ENCODE measurements at places on chromosomes 16 and 17. TPM values are rescaled to one million over a fixed set of nuclear protein-coding genes. Genes with fewer than 3 reads are reported as not detected.

DNA sequence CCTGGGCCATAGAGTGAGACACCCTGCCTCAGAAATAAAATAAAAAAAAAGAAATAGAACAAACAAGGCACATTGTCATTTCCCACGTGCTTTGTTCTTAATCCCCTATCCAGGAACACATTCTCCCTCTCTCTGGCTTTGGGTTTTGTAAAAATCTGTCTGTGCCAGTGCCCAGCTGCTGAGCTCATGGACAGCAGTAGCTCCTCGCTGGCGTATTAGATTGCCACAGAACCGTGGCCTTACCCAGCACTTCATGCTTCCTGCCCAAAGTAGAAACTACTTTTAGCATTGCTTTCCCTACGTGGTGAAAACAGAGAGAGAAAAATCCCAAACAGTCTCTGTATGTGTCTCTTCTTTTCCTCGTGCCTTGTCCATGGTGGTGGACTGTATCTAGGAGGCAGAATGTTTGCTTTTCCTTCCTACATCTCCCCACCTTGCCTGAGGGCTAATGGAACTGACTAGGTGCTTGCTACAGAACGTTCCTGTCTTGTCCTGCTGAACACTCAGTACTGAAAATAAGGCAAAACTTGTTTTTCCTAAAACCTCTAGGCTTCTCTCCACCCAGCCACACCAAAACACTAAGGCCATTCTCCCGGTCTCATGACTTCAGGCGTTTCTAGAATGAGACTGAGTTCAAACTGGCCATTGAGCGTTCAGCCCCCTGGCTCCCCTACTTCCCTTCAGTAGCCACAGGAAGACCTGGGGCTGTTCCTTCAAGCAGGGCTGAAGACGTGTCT, 26.1 kb downstream of the MNT start:
- no peak overlapping the region for H3K4me3 ChIP-seq
- no peaks in the 10 kb centered on the region for H3K27me3 ChIP-seq
- no peak for DNase-seq
- no peaks in the 10 kb centered on the region for H3K4me1 ChIP-seq
- H3K36me3 ChIP-seq, result no peaks in the 10 kb centered on the region
- H3K27ac ChIP-seq, result no peak overlapping the region

- peaks cover 8% of the 10 kb centered on the region for H3K36me3 ChIP-seq
- no peak for DNase-seq
- H3K4me1 ChIP-seq, result peaks cover 8% of the 10 kb centered on the region
- no peak overlapping the region for H3K27ac ChIP-seq
- H3K4me3 ChIP-seq, result no peak overlapping the region
These were observed 109.2 kb downstream of the BRIP1 start for GRCh38 chr17:61754124-61754523.

GRCh38 chr16:53968454-53968853, 264.5 kb downstream of the FTO start:
- H3K27me3 ChIP-seq, result no peaks in the 10 kb centered on the region
- no peaks in the 10 kb centered on the region for H3K4me1 ChIP-seq
- no peak overlapping the region for H3K4me3 ChIP-seq
- no peaks in the 10 kb centered on the region for H3K36me3 ChIP-seq

- H3K4me3 ChIP-seq, result no peak overlapping the region
- peaks cover 16% of the 10 kb centered on the region for H3K27me3 ChIP-seq
- DNase-seq, result no peak
- no peak overlapping the region for H3K27ac ChIP-seq
These were observed 24.2 kb upstream of the ABCA3 start for GRCh38 chr16:2364638-2365210.

IGSF6 gene
- total RNA-seq, result not detected
